Activated CD4-positive, alpha-beta T cell treated with anti-CD3 and anti-CD28 coated beads for 36 hours (primary cell): ENCODE measurements at places on chromosomes 3 and 15. TPM values are rescaled to one million over a fixed set of nuclear protein-coding genes. Genes with fewer than 3 reads are reported as not detected.

DNA sequence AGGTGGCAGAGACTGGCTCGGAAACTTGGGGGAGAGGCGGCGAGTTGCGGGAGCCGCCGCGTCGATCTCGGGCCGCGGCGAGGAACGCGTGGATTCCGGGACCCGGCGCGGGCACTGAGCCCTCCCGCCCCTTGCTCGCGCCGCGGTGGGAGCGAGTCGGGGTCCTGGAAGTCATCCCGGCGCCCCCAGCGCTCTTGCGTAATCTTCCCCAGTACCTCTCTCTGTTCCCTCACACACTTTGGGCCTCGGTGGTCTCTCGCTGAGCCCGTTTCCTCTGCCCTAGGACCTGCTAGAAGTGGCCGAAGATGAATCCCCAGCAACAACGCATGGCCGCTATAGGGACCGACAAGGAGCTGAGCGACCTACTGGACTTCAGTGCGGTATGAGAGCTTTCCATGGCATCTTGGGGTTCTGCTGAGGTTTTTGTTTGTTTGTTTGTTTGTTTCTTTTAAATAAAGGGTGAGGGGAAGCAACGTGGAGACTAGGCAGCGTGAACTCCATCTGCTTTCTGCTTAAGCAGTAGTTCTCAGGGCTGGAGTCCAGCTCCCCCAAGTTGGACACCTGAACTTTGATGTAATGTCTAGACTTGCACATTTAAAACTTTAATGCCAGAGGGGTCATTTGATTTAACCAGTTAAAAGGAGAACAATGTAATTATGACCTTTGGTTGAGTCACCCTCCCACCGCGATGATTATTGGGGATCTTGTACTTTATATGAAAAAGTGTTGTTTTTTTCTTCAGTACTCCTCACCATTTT is 1.3 kb downstream of the TCF12 start:
- peaks cover 37% of the 10 kb centered on the region for H3K4me1 ChIP-seq
- no peaks in the 10 kb centered on the region for H3K27me3 ChIP-seq
- peak; percentile 40 for DNase-seq
- H3K4me3 ChIP-seq: peak overlapping the region; percentile 82
- peak overlapping the region; percentile 84 for H3K27ac ChIP-seq

GRCh38 chr15:42215913-42216829 is 8.1 kb upstream of the VPS39 start:
- peaks cover 26% of the 10 kb centered on the region for H3K4me1 ChIP-seq
- peaks cover 52% of the 10 kb centered on the region for H3K36me3 ChIP-seq
- no peak for DNase-seq

DNA sequence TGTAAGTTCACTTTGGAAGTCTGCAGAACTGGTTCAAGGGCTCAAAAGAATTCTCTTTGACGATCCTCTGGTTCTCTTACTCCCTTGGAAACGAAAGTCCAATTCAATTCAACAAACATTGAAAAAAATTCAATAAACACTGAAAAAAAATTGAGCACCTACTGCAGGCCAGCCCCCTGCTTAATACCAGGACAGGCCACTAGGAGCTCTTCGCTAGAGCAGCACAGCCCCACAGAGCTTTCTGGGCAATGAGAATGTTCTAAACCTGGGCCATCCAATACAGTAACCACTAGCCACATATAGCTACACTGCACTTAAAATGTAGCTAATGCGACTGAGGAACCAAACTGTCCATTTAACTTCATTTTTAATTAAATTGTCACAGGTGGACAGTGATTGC is 50.4 kb upstream of the DCLK3 start:
- no peaks in the 10 kb centered on the region for H3K4me1 ChIP-seq
- H3K4me3 ChIP-seq: no peak overlapping the region
- H3K27ac ChIP-seq: no peak overlapping the region
- H3K27me3 ChIP-seq: no peaks in the 10 kb centered on the region
- DNase-seq: no peak

DNA sequence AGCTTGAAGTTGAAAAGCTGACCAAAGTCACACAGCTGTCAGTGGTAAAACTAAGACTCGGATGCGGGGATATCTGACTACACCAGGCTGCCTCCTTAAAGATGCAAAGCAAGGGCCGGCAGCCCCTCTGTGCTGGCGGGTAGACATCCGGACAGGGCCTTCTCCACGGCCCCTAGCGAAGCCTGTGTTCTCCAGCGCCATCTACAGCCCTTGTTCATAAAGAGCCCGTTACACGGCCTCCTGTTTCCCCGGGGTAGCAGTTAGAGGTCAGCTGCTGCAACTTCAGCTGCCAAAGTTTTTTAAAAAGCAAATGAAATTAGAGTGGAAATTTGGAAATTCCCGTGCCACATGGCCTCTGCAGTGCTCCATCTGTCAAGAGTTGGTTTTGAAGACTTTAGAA is 383.0 kb downstream of the TBL1XR1 start:
- peaks cover 4% of the 10 kb centered on the region for H3K27me3 ChIP-seq
- no peaks in the 10 kb centered on the region for H3K36me3 ChIP-seq
- no peak overlapping the region for H3K4me3 ChIP-seq
- peak; percentile 63 for DNase-seq
- H3K4me1 ChIP-seq: no peaks in the 10 kb centered on the region

- no peak for DNase-seq
- H3K4me1 ChIP-seq: peaks cover 7% of the 10 kb centered on the region
- no peak overlapping the region for H3K27ac ChIP-seq
- peak overlapping the region; percentile 18 for H3K4me3 ChIP-seq
- no peaks in the 10 kb centered on the region for H3K36me3 ChIP-seq
These were observed 598 bp upstream of the GMNC start for GRCh38 chr3:190863119-190863465.

DNA sequence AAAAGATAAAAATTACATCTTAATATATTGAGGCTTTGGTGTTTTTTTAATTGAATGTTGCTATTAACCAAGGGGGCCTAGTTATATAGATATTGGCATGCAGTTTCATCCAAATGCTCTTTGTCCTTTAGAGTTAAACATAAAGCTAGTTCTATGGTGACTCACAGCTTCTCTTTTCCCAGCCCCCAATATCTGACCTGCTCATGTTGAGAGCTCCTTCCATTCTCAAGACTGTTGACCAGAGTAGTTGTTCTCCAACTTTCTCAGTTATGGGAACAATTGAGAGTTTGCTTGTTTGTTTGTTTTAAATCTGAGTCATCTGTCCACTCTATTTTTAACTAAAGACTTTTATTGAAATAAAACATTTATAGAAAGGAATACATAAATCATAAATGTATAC is 15.8 kb upstream of the RARB start:
- H3K4me3 ChIP-seq: no peak overlapping the region
- no peaks in the 10 kb centered on the region for H3K4me1 ChIP-seq
- no peaks in the 10 kb centered on the region for H3K27me3 ChIP-seq
- H3K36me3 ChIP-seq: no peaks in the 10 kb centered on the region
- no peak overlapping the region for H3K27ac ChIP-seq

- H3K27me3 ChIP-seq: no peaks in the 10 kb centered on the region
- H3K4me3 ChIP-seq: no peak overlapping the region
- no peak for DNase-seq
- no peaks in the 10 kb centered on the region for H3K4me1 ChIP-seq
- H3K36me3 ChIP-seq: no peaks in the 10 kb centered on the region
These were observed 187.3 kb downstream of the SUCNR1 start for GRCh38 chr3:152060701-152061100.

DNA sequence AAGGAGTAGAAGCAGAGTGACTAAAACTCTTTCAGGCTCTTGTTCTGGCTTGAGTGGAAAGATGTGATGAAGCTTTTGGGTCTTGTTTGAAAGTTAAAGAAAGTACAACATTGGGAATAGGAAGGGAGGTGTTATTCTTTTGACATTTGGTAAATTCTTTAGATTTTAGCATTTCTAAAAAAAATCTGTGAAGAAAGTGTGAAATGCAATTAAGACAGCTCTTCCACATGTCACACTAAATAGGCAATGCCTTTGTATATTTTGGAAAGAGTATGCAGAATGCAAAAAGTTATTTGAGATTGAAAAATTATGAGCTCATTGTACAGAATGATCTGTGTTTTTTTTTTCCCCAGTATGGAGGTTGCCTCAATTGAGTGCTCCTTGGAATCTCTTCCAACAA is 532.2 kb upstream of the DPPA4 start:
- no peak for DNase-seq
- no peaks in the 10 kb centered on the region for H3K36me3 ChIP-seq
- no peak overlapping the region for H3K27ac ChIP-seq
- no peaks in the 10 kb centered on the region for H3K4me1 ChIP-seq

DNA sequence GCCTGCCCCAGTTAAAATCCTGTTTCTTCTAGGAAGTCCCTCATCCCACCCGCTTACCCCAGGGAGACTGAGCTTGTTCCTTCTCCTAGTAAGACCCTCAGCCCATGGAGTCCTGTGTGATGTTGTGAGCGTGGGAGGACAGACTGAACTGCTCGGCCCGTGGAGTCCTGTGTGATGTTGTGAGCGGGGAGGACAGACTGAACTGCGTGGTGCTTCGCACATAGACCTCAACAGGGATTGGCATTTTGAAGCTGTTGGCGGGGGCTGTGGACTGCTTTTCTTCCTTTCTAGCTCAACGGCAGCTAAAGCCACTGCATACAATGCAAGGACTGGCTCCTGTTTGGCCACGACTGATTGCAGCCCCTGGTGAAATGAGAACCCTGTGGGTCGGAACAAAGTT is 1.6 kb upstream of the SPTBN5 start:
- peaks cover 8% of the 10 kb centered on the region for H3K36me3 ChIP-seq
- peaks cover 29% of the 10 kb centered on the region for H3K4me1 ChIP-seq
- peak overlapping the region; percentile 19 for H3K4me3 ChIP-seq
- no peak for DNase-seq
- peak overlapping the region; percentile 74 for H3K27ac ChIP-seq

GRCh38 chr15:31435912-31436628 is 109.4 kb downstream of the KLF13 start:
- no peaks in the 10 kb centered on the region for H3K27me3 ChIP-seq
- peak overlapping the region; percentile 66 for H3K4me3 ChIP-seq
- H3K27ac ChIP-seq: peak overlapping the region; percentile 97
- H3K4me1 ChIP-seq: peaks cover 78% of the 10 kb centered on the region
- H3K36me3 ChIP-seq: no peaks in the 10 kb centered on the region

DNA sequence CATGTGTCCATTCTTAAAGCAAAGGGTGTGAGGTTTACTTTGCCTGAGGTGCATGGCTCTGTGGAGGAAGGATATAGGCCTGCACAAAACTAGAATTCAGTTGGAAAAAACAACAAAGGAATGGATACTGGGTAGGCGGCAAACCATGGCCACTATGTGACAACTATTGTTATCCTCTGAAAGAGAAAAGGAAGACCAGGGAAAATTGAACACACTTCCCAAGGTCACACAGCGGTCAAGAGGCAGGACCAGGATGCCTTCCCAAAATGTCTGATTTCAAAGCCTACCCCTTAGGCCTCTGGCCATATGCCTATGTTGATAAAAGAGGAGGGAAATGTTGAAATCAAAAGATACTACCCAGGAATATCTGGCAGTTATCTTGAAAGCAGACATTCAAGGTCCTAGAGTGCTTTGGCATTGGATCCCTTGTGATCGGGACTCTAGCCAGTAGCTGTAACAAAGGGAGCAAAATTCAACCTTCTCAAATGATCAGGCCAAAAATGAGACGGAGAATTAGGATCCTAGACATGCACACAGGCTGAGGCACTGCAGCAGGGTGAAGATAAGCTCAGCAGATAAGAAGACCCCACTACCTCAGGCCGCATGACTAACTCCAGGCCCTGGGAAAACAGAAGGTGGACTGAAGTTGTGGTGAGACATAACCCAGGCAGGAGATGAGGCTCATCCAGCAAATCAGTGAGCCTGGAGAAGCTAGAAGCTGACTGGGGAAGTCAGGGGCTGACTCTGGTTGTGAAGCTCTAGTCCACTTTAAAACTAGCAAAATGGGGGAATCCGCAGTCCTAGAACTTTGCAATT is 292.2 kb downstream of the NEK10 start:
- DNase-seq: no peak
- no peak overlapping the region for H3K4me3 ChIP-seq
- peaks cover 10% of the 10 kb centered on the region for H3K27me3 ChIP-seq
- H3K27ac ChIP-seq: no peak overlapping the region
- no peaks in the 10 kb centered on the region for H3K4me1 ChIP-seq

Gene LIPH
- not detected for total RNA-seq

Gene TGM5
- total RNA-seq: not detected

Gene UROC1
- total RNA-seq: not detected
